Uterus (tissue), 4 donors: ENCODE measurements at places on chromosomes 16 and 17. TPM values are rescaled to one million over a fixed set of nuclear protein-coding genes. Genes with fewer than 3 reads are reported as not detected.

- no peaks in the 10 kb centered on the region for H3K36me3 ChIP-seq
- no peaks in the 10 kb centered on the region for H3K4me1 ChIP-seq
- DNase-seq = no peak
- no peaks in the 10 kb centered on the region for H3K27me3 ChIP-seq
Observed at GRCh38 chr16:53598511-53599275, 95.7 kb upstream of the AKTIP start.

SPEM1 gene
- total RNA-seq = not detected

- H3K4me3 ChIP-seq = no peak overlapping the region
- H3K27me3 ChIP-seq = no peaks in the 10 kb centered on the region
- H3K4me1 ChIP-seq = no peaks in the 10 kb centered on the region
Observed at GRCh38 chr17:81200695-81201580, 21.8 kb downstream of the CEP131 start.

- H3K4me3 ChIP-seq = no peak overlapping the region
- no peaks in the 10 kb centered on the region for H3K36me3 ChIP-seq
- peaks cover 5% of the 10 kb centered on the region for H3K4me1 ChIP-seq
Observed at GRCh38 chr16:55489956-55490265, 10.9 kb downstream of the MMP2 start.

- no peak overlapping the region for H3K27ac ChIP-seq
- no peak for DNase-seq
- H3K4me1 ChIP-seq = no peaks in the 10 kb centered on the region
- H3K4me3 ChIP-seq = no peak overlapping the region
- no peaks in the 10 kb centered on the region for H3K36me3 ChIP-seq
- H3K27me3 ChIP-seq = no peaks in the 10 kb centered on the region
Observed at GRCh38 chr17:15955793-15956541, 11.0 kb downstream of the ADORA2B start.
